ENCODE measurements at places on chromosomes 11 and 22. TPM values are rescaled to one million over a fixed set of nuclear protein-coding genes. Genes with fewer than 3 reads are reported as not detected.

GRCh38 chr22:46046299-46046685 lies 69.3 kb upstream of the WNT7B start:
- DNase-seq: no peak

DNA sequence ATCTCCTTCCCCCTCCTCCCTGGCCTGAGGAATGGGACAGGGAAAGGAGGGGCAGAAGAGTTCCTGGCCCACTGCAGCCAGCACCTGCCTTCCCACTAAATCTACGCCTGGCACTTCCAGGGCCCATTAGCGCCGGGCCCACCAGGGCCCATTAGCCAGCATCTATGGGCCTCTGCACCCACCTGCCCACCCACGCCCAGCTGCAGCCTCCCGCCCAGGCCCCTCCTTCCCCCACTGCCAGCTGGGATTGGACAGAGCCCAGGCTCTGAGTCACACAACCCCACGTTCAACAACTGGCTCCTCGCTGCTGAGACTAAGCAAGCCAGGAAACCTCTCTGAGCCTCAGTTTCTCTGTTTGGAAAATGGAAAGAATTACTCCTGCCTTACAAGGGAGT lies 48.7 kb downstream of the CYTH4 start:
- peak; percentile 54 for DNase-seq

- DNase-seq: no peak
Observed at GRCh38 chr11:61783717-61784505, 8.5 kb downstream of the TMEM258 start.

- no peak for DNase-seq
Observed at GRCh38 chr11:113675565-113675964, 30.5 kb downstream of the TMPRSS5 start.

GRCh38 chr11:33507967-33508366 lies 192.7 kb downstream of the C11orf91 start:
- peak; percentile 29 for DNase-seq

OR51I1 gene
- total RNA-seq: not detected

DNA sequence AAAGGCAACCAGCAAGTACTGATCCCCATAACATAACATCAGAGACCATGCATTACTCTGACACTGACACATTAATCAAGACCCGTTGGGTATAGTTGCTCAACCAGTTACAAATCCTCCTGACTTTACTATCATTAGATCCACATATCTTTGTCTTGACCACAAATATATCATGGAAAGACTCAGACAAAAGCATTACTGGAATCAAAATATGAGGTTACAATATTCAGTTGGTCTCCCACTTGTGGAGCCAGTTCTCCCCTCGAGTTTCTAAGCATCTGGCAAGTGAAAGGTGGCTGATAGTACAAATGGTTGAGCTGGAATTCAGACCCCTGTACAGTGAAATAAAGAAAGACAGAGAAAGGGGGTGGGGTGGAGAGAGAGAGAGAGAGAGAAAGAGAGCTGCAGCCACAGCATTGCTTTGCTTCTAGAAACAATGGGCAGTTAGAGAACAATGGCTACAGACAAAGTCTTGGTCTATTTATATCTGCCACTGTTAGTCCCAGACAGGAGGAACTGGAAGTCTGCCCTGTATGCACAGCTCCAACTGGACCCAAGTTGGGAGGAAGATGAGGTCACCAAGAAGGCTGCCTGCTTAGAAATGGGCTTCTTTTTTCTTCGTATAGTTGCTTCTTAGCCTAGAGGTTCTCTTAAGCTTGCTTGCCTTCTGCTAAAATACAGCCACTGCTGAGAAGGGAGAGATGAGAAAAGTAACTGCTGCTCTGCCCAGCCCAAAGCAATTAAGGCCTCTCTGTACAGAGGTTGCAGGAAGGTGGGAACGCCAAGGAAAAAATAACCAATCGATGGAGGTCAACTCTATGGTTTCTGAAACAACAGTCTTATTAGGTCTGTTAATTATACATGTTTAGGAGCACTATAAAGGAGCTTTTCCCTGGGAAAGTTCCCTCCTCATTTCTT lies 85.5 kb downstream of the ETS1 start:
- DNase-seq: no peak

- DNase-seq: peak; percentile 55
Observed at GRCh38 chr11:86230921-86231434, 13.6 kb upstream of the EED start.

TRIM6 gene
- total RNA-seq: 4.4 TPM

ANGPTL5 gene
- total RNA-seq: not detected

- DNase-seq: no peak
Observed at GRCh38 chr11:1592628-1593027, 5.5 kb downstream of the KRTAP5-2 start.

GNG3 gene
- not detected for total RNA-seq

GRCh38 chr11:65421794-65422632 lies 585 bp upstream of the NEAT1 start:
- DNase-seq: peak; percentile 94

DNA sequence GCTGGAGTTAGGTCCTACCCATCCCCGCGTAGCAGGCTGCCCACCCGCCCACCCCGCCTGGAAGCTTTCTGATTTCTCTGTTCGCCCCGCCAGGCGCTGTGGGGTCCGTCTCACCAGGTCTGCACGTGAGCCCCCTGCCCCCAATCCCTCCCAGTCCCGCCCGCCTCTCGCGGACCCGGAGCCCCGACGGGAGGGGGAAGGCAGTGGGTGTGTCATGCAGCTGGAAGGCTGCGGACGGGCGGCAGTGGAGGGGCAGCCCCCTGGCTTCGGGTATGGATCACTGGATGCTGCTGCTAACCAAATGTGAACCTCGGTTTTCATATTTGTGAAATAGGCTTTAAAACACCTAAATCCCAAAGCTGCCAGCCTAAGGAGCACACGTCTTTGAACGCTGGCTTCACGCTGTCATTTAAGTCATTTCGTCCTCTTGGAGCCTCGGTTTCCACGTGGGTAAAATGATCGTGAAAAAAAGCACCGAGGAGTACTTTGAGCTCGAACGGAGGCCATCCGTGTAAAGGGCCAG lies 568 bp upstream of the BIK start:
- DNase-seq: no peak

DNA sequence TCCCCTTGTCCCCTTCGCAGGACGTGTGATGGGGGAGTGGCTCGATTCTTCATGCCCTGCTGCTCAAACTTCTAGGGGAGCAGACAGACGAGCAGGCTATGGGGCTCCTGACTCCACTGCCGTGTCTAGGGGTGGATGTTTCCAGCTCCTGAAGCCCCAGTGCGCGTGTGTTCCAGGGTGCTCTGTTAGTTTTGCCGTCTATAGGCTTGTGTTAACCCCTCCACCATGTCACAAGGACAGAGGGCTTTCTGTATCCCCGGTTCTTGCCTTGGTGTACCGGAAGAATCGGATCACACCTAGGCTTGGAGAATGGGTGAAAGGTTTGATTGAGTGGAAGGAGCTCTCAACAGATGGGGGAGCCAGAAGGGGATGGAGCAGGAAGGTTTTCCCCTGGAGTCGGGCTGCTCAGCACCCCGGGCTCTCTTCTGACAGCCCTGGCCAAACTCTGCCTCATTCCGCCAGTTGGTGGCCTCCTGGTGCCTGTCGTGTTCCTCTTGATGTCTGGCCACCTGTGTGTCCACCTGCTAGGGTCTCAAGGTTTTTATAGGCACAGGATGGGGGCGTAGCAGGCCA lies 810.7 kb downstream of the BRD1 start:
- DNase-seq: no peak

DNA sequence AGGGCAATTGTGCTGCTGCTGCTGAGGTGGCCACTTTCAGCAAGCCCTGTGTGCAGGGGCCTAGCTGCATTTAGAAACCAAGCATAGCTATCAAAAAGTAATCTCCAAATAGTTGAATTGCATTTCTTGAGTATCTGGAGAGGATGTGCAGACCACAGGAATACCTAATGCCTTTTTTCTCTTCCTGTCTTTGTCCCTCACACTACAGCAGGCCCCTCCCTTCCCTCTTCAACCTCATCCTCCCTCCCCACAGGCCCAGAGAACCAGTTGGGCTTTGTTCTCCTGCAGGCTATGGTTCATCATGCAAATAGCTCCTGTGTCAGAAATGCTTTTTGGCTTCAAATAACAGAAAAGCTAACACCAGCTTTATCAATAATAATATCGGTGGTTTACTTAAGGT lies 47.7 kb downstream of the DKK3 start:
- DNase-seq: no peak

- DNase-seq: no peak
Observed at GRCh38 chr11:26702406-26702805, 19.5 kb downstream of the SLC5A12 start.

GRCh38 chr11:120675171-120675570 lies 163.6 kb downstream of the GRIK4 start:
- DNase-seq: no peak

CSF2RB gene
- not detected for total RNA-seq

GRCh38 chr11:35087648-35088047 lies 51.3 kb upstream of the CD44 start:
- DNase-seq: no peak

DNA sequence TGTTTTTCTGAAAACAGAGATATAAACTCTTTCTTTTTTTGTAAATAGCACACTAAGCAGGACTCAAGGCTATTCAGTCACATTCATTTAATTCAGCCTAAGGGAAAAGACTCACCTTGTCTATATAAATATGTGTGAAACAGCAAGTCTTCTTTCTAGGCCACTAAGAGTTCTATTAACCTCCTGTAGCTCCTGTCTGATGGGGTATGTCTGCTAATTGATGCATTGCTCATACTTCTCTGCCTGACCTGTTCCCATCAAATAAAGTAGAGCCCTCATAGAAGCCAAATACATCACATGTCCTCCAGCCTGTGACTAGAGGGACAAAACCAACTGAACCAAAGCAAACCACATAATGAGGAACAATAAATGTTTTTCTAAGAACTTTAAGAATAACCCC lies 68.2 kb downstream of the MSANTD4 start:
- DNase-seq: no peak

DNA sequence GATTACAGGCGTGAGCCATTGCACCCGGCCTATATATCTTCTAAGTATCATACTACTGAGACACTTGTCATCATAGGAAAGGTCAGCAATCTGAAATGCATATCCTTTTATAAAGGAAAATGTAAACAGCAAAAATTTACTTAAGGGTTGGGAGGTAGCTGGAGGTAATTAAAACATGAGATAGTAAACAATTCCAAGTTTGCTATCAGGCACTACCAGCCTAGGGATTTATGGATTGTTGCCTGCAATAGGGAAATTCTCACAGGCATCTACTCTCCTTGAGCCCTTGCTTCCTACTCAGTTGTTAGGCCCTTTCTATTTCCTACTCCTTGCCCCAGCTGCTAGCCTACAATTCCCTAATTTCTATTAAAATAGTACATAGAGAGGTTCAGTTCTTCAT lies 16.1 kb downstream of the PGR start:
- no peak for DNase-seq

METTL15 gene
- 17.9 TPM for total RNA-seq

GRCh38 chr11:125364121-125364826 lies 131.8 kb downstream of the FEZ1 start:
- peak; percentile 20 for DNase-seq

DNA sequence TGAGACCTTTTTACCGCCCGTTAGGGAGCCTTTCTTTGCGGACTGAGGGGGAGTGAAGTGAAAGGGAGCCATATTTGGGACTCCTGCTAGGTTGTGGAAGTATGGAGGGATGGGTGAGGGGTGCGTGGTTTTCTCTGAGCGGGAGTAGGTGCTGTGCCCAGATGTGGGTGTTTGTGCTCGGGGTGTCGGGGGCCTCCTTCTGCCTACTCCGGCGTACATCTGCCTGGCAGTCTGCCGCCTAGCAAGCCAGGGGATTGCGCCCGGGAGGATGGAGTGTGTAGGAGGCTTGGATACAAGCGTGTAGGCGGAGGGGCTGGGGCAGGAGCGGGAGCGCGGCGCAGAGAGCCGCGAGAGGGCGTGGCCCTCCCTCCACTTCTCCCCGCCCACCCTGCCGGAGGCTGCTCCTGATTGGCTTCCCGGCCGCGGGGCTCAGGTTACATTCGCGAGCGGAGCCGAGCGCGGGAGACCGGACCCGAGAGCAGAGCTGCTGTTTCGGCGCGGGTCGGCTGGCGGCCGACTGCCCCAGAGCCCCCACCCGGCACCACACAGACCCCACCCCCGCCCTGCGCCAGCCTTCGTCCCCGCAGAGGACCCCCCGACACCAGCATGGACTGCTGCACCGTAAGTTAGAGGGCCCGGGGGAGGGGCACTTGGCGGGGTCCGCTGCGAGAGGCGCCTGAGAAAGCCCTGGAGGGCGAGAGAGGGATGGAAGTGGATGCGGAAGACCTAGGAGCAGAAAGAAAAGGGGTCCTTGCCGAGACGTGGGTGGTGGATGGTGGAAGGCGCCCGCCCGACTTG lies at the start of gene NRGN:
Gene NRGN, plus strand, starts transcription at position 464 of the 798 bp plus-strand sequence. Its CDS starts 143 bp downstream, at position 607.
- peak; percentile 81 for DNase-seq

DNA sequence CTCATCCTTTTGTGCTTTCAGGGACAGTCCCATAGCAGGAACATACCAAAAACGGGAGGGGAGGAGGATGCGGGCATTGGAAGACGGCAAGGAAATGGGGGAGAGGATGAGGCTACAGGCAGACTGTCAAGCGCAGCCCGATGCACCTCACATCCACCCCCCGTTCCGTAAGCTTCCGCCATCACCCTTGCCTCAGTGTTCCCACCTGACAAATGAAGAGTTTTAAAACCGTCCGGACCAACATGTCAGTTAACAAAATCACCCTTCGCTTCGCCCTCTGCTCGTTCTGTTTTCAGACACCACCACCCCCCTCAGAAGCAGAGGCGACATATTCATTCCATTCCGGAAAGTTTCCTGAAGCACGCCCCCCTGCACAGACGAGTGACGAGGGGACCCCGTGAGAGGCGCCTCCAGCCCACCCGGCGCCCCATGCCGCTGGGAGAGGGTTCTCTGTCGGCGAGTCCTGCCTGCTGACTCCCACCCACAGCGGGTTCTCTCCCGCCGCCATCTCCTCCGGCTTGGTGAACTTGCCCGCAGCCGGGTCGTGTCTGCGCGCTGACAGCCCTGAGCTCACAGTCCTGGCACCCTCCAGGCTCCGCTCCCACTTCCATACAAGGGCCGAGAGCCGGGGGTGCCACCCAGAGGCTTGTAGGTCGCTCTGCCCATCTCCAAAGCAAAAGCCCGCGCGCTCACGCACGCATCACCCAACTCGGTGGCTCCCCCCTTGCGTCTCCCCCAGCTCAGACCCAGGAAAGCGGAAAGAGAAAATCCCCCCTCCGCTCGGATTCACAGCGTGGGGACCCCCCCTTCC lies 1.5 kb downstream of the IGSF9B start:
- DNase-seq: no peak

TRPC6 gene
- 1.5 TPM for total RNA-seq

GRCh38 chr22:23237201-23237798 lies 57.0 kb downstream of the BCR start:
- DNase-seq: no peak

- peak; percentile 39 for DNase-seq
Observed at GRCh38 chr11:69918938-69919650, 99.9 kb upstream of the FGF3 start.

DNA sequence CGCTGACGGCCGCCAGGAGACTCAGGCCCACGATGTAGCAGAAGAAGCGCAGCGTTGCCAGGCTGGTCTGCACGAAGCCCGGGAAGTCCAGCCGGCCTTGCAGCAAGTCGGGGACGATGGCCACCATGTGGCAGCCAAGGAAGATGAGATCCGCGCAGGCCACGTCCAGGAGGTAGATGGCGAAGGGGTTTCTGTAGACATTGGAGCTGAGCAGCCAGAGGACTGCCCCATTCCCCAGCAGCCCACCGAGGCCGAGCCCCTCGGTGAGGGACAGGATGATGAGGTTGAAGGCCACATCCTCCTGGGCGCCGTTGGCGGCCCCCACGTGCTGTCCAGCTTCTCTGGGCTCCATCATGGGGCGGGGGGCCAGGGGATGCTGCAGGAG lies 3.8 kb downstream of the MRGPRE start:
- no peak for DNase-seq

Data from mammary epithelial cell (primary cell).